ENCODE measurements at places on chromosomes 5 and 9.

DNA sequence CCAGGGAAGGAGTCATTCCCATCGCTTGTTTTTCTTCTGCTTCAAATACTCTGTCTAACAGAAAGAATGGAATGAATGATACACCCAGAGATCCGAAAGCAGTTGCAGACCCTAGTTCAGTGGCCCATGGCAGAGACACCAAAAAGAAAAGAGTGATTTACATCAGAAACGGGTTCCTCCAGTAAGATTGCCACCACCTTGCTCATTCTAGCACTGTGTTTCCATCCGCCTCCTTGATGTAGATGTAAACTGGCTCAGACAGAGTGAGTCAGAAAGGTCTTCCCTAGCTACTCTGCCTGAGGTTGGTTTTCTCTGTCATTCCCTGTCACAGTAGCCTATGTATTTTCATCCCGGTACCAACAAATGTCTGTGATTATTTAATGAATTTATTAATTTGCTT, 15.9 kb upstream of the CLINT1 start:
- no peak for DNase-seq

DNA sequence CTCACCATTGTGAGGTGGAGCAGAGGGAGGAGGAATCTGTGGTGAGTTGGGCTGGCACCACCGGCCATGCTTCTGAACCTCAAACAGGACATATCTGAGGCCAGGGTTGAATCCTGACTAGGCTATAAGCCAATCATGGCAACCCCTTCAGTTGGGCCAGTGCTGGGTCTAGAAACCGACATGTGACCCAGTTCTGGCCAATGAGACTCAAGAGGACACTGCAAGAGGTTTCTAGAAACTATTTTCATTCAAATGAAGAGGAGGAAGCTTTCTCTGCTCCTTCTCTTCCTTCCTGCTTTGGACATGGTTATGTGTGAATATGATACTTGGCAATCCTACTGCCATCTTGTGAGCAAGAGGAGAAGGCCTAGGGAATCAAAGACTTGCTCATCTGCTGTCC, 417.7 kb downstream of the SEMA5A start:
- DNase-seq: no peak

DNA sequence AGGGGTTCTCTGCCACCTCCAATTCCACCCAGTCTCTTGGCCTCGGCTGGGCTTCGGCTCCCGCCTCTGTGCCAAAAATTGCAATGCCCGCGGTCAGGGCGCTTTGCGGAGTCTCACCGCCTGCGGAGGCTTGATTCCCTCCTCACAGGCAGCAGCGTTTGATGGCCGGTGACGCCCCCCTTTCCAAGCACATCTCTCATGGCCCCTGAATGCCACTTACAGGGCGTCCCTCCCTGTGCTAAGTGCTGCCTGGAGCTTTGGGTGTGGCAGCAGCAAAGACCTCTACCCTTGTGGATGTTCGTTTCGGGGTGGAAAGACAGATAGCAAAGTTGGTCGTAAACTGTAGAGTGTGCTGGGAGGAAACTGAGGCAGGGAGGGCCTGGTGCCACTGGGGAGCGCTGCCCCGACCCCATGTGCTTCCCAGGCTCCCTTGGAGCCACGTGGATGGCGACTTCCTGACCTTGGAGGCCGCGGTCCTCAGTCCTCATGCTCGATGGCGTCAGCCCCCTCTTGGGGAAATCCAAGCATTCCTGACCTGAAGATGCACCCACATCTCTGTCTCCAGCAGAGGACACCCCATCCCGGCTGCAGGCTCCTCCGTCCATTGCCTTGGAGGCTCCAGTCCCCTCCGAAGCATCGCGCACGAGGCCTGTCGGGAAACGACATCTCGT, 249.2 kb upstream of the IRX4 start:
- DNase-seq: no peak

DNA sequence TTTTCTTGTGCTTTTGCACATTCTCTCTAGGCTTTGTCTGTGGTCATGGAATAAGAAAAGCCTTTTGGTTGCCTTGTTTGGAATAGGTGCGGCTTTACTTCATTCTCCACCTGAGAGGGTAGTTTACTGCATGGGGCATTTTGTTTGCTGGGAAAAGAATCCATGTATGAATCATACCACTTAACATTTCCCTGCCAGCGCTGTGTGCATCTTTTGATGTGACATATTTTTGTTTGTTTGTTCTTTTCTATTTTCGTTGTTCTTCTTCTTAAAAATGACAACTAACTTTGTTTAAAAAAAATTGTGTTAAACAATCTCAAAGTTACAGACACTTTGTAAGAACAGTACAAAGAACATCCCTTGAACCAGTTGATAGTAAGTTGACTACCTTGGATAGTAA, 113.2 kb downstream of the GCNT1 start:
- DNase-seq: no peak

- no peak for DNase-seq
Measured at GRCh38 chr5:134245101-134245604, 19.3 kb upstream of the PPP2CA start.

DNA sequence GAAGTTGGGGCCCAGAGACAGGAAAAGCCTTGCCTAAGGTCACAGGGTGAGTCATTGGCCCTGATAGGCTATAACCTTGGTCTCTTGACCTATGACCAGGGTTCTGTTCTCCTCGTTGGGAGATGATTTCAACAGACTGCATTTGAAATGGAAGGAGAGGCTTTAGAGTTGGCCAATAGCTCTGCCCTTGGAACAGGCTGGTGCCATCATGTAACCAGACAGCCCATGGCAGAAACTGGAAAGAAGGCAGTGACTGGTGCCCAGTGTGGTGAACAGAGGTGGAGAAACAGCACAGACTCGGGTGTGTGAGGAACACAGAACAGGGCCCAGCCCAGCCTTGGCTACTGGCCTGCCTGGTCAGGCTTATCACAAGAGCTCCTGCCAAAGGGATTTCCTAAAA, 109.8 kb upstream of the SLC25A48 start:
- no peak for DNase-seq

DNA sequence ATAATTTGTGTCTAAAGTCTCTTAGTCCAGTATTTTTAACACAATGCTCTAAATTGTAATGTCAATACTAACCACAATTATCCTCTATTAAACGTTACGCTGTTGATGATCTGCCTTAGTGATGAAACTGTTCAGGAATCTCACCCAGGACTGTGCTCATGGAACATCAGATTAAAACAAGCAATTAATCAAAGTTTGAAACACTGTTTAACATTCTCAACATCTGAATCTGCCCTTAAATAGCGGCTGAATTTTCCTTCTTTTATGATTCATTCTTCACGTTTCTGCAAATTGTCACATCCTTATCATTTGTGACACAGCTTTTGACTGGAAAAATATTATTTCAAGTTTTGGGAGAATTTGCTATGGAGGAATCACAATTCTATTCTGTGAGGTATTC, 113.8 kb downstream of the MARCHF11 start:
- no peak for DNase-seq

DNA sequence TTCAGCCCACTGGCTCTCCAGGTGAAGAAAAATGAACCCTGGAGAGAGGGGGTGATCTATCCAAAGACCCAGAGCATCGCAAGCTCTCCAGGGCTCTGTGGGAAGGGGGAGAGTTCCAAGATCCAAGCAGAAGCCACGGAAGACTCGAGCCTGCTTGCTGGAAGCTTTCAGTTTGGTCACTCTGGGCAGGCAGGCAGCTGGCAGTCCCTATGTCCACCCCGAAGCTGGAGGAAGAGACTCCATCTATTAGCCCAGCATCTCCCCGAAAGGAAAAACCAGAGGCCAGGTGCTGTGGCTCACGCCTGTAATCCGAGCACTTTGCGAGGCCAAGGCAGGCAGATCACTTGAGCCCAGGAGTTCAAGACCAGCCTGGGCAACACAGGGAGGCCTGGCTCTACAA, 10.7 kb upstream of the SPARC start:
- DNase-seq: no peak

DNA sequence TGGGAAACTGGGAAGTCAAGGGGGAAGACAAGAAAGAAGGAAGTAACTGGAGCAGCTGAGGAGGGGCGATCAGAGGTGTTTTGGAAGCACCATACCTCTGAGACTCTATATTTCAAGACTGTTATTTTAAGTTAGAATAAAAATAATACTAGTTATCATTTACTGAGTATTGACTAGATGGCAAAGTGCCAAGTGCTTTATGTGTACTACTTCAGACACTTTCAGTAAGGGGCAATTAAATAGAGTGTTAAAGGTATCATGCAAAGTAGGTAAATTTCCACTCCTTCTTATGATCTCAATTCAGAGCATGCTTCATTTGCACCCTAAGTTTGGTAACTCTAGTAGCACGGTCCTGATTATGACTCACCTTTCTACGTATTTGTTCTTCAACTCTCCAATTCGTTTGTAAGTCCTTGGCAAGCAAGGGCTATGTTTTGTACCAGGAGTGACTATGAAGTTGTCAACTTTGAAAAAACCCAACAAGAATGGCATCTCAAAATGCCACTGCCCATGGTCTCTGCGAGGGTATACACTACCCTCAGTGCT, 152.4 kb upstream of the RAPGEF1 start:
- no peak for DNase-seq

- no peak for DNase-seq
Measured at GRCh38 chr5:107826311-107827000, 155.7 kb upstream of the EFNA5 start.

DNA sequence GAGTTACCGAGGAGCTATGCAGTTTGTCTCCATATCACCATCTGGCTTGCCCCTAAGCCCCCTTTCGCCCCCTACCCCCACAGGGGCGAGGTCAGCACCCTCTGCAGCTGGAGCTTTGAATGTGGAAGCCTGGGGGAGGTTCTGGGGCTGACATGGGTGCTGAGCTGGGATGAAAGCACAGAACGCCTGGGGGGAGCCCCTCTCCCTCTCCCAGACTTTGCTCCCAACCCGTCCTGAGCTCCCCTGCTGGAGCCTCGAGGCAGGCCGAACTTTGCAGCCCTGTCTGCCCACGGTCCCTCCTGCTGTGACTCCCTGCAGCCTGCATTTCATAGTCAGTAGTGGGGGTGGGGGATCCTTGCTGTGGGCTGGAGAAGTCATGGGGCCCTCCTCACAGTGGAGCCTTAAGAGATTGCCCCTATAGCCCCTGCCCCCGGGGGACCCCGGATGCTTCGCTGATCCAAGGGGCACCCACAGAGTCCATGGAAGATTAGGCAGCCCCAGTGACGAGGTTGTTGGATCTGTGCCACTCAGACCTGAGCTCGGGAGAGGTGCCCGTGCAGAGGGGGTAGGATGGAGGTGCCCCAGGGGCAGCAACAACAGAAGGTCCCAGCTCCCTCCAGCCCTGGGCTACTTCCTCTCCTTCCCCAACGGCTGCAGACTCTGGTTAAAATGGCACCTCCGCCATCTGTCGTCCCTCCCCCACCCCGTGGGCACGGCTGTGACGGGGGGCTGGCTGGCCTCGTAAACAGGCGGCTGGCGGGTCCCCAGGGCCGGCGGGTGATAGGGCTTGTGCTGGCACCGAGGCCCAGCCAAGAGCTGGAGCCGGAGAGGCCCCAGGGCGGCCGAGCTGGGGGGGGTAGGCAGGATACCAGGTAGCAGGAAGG, 162.0 kb downstream of the C9orf50 start:
- peak; percentile 86 for DNase-seq

- no peak for DNase-seq
Measured at GRCh38 chr5:127370631-127371030, 80.0 kb downstream of the MEGF10 start.

- DNase-seq: no peak
Measured at GRCh38 chr5:164358531-164359259, 853.3 kb downstream of the MAT2B start.

- DNase-seq: no peak
Measured at GRCh38 chr5:170508036-170508435, 4.2 kb downstream of the KCNIP1 start.

DNA sequence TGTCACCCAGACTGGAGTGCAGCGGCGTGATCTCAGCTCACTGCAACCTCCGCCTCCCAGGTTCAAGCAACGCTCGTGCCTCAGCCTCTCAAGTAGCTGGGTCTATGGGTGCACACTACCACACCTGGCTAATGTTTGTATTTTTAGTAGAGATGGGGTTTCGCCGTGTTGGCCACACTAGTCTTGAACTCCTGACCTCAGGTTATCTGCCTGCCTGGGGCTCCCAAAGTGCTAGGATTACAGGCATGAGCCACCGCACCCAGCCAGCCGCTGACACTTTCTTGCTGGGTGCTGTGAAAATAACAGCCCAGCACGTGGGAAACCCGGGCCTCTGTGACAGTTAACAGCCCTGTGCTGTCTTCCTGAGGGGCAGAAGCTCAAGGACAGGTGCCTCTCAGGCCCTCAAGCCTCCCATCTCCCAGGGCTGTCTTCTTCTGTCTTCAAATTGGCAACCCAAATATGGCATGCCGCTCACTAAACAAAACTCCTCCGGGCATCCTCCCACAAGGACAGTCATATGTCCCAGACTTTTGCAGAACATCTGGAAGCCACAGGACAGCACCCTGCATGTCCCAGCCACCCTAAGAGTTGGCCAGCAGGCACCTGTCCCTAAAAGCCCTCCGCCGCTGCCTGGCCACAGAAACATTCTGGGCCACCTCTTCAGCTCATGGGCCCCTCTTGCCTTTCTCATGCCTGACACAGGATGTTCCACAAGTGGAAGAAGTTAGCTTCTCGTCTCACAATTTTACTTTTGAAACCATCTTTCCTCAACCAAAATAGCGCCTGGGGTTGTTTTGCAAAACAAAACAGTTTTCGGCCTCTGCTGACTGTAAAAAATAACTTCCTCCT, 233.6 kb downstream of the SYK start:
- no peak for DNase-seq

GRCh38 chr9:136466155-136466541, 16.7 kb downstream of the SEC16A start:
- no peak for DNase-seq

DNA sequence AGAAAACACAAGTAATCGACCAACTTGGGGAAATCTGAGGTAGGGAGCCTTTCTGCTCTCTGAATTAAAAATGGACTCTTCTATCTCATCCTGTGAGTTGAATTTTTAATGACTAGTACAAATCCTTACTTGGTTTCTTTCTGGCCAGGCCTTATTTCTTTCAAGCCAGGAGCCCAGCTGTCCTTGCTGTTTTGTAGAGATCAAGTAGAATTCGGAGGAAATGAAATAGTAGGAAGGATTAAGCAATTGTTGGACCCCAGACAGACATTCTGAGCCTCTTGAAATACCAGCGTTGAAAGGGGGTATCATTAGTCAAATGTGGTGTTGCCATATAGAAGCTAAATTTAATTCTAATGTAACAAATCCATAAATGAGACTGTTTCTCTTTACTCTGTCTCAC, 53.7 kb upstream of the SMIM15 start:
- no peak for DNase-seq

GRCh38 chr5:172708183-172708505, 62.9 kb downstream of the DUSP1 start:
- no peak for DNase-seq

DNA sequence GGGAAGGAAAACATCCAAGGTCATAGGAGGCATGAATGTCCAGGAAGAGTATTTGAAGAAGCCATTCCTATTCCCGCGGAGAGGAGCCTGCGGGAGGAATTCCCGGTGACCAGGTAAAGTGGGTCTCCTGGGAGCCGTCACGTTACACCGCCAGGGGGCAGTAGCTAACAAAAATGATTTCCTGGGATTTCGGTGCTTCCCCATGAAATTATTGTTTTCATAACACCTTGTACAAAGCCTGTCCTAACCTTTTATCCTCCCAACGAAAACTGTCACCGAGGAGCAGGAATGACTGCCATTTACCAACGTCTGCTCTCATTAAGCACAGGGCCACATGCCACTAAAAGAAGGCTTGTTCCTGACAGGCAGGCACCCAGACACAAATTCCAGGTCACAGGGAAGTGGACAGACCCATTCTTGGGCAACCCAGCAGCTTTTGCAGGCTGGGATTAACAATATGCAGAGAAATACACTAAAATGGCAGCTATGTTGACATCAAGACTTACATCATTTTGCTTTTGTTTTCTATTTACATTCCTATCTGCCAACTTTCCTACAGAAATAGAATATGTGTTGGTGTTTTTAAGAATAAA, 41.2 kb upstream of the CTSL start:
- DNase-seq: no peak

- DNase-seq: peak; percentile 8
Measured at GRCh38 chr5:122354293-122354692, 42.3 kb downstream of the SNCAIP start.

Data from C1 segment of cervical spinal cord (tissue), 14 donors.